Non-pigmented ciliary epithelial cell (primary cell): ENCODE measurements at places on chromosomes 16 and 17.
A peak's percentile ranks its signal among the peaks of the same experiment; 100 is the strongest.

DNA sequence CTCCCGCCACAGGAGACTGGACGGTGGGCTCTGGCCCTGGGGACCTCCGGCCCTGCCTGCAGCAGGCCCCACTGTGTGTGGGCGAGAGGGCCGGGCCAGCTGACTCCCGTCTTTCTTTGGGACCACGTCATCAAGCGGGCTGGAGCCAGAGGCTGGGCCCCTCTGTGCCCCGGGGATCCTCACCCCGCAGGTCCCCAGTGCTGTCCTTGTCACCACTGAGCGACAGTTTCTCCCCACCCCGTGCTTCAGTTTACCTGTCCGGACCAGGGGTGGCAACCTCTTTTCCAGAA is 181.9 kb upstream of the ZNF469 start:
- DNase-seq: no peak

GRCh38 chr16:22123146-22123545 is 30.8 kb downstream of the VWA3A start:
- no peak for DNase-seq

DNA sequence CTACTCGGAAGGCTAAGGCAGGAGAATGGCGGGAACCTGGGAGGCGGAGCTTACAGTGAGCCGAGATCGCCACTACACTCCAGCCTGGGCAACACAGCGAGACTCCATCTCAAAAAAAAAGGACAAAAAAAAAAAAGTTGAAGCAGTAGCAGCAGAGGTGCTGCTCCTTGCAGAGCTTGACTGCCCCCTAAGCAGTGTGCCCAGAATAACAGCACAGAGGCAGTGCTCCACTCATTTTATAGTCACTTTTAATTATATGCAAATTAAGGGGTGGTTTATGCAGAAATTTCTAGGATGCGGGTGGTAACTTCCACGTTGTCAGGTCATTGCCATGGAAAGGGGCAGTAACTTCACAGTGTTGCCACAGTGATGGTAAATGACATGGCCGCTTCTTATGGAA is 54.3 kb upstream of the NOL11 start:
- no peak for DNase-seq

DNA sequence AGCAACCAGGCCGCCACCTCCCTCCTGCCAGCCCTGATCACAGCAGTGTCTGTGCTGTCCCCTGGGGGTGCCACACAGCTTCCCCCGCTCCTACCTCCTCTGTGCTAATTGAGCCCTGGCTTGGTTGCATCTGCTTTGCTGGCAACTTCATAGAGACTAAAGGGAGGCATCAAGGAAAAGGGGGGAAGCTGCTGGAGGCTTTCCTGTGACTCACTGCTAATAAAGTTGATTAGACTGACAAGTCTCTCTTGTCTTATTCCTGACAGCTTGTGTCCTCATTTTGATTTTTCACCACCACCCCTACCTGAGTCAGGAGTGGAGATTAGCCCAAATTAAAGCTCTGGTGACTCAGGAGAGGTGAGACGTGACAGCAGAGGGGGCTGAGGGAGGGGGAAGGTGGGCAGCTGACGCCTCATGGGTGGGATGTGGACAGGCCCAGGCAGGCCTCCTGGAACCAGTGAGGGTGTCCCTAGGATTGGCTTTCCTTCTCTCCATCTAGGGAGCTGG is 310.0 kb downstream of the CBLN1 start:
- no peak for DNase-seq

DNA sequence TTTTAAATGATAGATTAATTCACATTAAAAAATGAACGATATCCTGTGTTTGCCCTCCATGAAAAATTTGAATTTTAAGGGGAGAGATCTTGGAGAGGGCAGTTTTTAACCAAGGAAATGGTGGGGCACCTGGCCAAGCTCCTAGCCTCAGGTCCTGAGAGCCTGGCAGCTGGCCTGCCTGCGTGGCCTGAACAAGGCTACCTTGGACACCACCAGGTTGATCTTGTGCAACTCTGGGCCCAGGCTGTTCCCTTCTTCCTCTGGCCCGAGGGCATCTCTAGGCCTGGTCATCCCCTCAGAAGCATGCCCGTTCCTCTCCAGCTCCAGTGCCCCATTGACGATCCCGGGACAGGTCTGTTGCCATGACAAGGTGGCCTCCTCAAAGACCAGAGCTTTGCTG is 33.4 kb upstream of the LONP2 start:
- DNase-seq: no peak

DNA sequence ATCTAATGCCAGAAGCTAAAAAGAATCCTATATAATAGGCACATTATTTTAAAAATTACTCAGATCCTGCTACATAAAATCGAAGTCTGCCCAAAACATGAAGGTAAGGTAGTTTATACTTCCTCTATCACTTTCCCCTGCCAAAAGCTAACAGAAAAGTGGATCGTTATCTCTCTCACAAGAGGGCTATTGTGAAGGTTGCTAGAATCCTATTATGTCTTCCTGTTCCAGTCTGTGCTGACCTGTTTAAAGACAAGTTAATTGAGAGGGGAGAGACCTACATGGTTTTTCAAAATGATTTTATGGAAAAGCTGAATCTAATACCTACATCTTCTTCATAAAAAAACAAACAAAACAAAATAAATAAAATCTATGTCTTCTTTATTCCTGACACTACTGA is 1410.9 kb upstream of the CDH8 start:
- DNase-seq: no peak

DNA sequence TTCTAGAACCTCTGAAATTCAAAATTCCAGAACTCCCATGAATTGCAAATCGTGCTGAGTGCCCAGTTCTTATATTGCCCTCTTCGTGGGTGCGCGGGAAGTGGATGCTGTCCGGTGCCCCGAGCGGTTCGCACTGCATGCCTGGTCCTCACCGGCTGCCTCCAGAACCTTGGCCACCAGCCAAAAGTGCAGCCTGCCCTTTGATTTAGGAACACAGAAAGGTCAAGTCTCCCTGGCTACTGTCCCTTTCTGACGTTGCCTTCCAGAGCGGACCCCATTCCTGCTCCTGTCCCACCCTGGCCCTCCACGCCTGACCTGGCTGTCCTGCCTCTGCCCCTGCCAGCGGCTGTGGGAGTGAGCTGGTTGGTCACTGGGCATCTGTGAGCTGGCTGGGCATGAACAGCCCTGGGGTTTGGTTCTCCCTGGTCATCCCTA is 9.7 kb downstream of the NEUROD2 start:
- DNase-seq: no peak

- DNase-seq: no peak
Measured at GRCh38 chr17:82698974-82699442, 510 bp upstream of the RAB40B start.

DNA sequence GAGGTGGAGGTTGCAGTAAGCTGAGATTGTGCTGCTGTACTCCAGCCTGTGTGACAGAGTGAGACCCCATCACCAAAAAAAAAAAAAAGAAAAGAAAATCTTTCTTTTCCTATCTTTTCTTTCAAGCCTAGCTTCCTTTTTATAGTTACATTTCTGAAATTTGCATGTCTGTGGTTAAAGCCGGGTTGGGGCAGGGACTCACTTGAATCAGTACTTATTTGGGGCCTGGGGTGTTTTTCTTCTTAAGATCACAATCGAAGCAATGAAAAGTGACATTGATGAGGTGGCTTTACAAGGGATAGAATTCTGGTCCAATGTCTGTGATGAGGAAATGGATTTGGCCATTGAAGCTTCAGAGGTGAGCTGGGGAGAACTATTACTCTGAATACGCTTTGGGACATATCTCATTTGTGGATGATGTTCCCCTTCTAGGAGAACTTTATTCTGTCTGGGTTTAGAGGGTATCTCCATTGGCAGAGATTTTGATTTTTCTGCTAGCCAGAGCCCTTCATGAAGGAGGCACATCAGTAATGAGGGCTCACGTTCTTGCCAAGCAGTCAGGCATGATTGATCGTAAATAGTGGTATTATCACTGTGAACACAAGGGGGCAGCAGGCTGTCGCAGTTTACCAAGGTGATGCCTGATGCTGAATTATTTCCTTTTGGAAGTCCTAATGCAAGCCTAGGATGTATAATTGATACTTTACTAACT is 14.3 kb downstream of the KPNB1 start:
- no peak for DNase-seq

DNA sequence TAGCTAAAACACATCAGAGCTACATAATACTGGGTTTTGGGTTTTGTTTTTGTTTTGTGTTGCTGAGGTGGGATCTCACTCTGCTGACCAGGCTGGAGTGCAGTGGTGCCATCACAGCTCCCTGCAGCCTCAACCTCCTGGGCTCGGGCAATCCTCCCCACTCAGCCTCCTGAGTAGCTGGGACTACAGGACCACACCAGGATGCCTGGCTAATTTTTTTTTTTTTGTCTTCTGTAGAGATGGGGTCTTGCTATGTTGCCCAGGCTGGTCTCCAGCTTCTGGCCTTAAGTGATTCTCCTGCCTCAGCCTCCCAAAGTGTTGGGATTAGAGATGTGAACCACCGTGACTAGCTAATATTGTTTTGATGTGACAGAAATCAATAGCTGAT is 6.2 kb downstream of the MEAK7 start:
- DNase-seq: no peak

- DNase-seq: no peak
Measured at GRCh38 chr17:35998756-35999155, 2.6 kb downstream of the CCL15 start.

DNA sequence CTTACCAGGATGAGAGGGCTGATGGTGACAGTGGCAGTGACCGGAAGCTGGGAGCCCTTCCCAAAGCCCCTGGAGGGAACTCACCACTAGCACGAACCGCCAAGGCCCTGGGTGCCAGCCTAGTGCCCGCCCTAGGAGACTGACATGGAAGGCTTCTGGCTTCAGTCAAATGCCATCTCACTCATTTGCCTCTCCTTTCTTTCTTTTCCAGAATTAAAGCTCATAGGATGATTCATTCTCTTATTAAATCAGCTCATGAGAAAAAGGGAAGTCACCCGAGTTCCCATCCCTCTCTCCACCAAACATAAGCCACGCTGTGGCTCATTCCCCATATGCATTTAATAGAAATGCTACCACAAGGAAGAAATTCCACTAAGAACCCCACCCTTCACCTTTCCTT is 12.1 kb downstream of the CUEDC1 start:
- no peak for DNase-seq

GRCh38 chr17:39702901-39703893 is 3.3 kb downstream of the ERBB2 start:
- DNase-seq: no peak

GRCh38 chr16:64626776-64627175 is 495.1 kb downstream of the CDH11 start:
- DNase-seq: no peak

DNA sequence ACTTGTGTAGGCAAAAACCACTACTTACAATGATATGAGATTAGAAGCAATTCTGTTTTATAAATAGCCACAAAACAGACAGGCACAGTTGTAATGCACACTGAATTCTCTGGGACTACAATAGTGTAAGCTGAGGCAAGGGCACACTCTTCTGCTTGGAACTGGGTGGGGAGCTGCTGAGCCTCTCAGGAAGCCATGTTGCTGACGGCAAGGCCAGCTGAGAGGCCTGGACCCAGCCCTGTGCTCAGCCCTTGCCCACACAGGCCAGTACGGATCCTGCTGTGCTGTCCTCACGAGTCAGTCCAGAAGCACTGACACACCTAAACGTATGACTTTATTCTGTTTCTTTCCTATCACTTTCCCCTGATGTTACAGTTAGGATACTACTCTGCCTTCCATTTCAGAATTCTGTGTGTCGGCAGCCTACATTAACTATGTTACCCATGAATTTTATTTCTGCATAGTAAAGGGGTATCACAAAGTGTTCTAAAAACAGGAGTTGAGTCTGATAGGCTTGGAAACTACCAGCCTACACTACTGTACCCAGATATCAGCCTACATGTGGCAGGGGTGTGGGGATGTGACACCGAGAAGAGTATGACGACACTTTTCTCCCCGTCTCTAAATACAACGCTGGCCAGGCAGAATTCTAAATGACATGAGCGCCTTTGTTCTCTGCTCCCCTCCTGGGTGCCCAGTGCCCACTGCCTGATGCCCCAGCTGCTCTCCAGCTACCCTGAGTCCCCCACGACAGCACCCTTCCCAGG is 41.1 kb upstream of the FAAP100 start:
- no peak for DNase-seq

- DNase-seq: no peak
Measured at GRCh38 chr16:57834936-57835335, 32.6 kb upstream of the KIFC3 start.

DNA sequence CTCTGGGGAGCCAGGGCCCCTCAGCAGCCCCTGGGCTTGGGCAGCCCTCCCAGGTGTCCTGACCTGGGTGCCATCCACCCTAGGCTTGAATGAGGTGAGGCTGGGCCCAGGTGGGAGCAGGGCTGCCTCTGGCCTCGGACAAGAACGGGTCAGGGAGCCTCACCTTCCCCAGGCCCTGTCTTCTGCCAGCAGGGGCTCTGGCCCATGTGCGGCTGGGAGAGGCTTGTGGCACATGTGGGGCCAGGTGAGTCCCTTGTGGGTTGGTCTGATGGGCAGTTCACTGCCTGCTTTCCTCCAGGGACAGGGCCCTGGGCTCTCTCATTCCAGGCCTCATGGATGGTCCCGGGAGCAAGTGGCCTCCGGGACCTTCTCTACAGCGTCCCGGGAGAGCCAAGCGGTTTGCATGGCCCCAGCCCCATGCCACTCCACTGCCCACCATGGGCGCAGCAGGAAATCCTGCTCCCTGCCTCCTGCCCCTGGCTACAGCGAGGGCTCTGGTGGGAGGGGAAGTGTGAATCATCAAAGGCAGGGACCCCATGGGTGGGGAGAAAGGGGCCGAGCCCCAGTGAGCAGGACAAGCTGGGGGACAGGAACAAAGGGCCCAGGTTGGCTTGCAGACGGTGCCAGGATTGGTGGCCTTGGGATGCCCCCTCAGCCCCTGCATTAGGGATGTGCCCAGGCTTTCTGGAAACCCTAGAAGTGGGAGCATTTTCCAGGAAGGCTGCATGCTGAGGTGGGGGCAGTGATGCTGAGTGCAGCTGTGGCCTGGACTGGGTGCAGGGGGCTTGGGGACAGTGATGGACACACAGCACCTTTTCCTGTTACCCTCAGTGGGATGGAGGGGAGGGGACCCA is 12.2 kb downstream of the VASN start:
- no peak for DNase-seq

GRCh38 chr17:28698253-28698941 is 13.3 kb downstream of the PROCA1 start:
- DNase-seq: no peak

- DNase-seq: no peak
Measured at GRCh38 chr16:67865318-67865717, 7.5 kb upstream of the EDC4 start.

DNA sequence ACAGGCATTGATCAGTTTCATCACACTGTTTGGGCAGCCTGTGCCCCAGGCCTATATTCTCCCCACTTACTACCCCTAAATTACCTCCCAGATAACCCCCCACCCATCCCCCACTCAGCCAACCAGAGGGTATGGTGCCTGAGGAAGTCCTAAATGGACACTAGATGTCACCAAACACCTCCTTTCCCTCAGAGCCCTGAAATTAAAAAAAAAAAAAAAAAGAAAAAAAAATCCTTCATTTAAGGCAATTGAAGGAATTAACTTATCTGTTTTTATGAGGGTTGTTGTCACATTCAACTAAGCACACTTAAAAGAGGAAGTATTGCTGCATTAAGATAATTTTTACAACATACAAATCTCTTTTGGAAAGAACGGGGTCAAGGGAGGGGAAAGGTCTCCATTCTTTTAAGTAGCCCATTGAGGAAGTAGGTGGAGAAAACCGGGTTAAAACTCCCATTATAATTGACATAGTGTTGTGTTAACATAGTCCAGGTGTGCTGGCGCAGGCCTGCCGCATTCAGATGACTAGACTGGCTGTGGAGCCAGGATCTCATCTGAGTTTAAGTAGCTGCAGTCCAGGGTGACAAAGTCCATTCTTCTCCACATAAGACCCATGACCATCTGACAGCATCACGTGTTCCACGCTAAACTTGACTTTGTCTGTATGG is 46.3 kb downstream of the SNX11 start:
- peak; percentile 14 for DNase-seq

- no peak for DNase-seq
Measured at GRCh38 chr16:8673611-8674412, 605 bp upstream of the ABAT start.
